ENCODE measurements at places on chromosomes 5 and 9. TPM values are rescaled to one million over a fixed set of nuclear protein-coding genes. Genes with fewer than 3 reads are reported as not detected.

GRCh38 chr5:179309751-179310320 lies 35.4 kb downstream of the ADAMTS2 start:
- DNase-seq: no peak

DNA sequence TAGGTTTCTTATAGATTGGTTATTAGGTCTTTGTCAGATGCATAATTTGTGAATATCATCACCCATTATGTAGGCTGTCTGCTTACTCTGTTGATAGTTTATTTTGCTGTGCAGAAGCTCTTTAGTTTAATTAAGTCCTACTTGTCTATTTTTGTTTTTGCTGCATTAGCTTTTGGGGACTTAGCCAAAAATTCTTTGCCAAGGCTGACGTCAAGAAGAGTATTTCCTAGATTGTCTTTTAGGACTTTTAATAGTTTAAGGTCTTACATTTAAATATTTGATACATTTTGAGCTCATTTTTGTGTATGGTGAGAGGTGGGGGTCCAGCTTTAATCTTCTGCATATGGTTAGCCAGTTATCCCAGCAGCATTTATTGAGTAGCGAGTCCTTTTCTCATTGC lies 24.8 kb upstream of the ANGPTL2 start:
- DNase-seq: peak; percentile 52

DNA sequence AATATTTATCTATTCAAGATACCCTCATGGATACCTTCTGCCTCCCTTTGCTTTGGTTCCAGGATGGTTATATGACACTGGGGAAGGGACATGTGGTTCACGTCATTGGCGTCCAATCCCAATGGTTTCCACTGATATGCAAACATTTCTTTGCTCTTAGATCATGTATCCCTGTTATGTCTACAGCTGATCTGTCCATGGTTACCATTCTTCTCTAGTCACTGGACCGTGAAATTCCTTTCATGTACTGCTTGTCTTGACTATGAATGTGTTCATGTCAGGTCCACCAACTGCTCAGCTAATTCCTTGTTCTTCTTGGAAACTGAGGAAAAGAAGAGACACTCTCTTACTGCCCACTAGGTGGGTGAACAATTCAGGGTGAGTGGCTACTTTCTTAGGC lies 391.1 kb upstream of the ZNF608 start:
- no peak for DNase-seq

GRCh38 chr9:34994260-34994899 lies 4.8 kb downstream of the DNAJB5 start:
- no peak for DNase-seq

GRCh38 chr5:132473668-132474067 lies 16.9 kb downstream of the IRF1 start:
- DNase-seq: no peak

Gene ADGRV1
- 18.9 TPM for polyA plus RNA-seq

GRCh38 chr5:170603109-170603508 lies 99.3 kb downstream of the KCNIP1 start:
- no peak for DNase-seq

DNA sequence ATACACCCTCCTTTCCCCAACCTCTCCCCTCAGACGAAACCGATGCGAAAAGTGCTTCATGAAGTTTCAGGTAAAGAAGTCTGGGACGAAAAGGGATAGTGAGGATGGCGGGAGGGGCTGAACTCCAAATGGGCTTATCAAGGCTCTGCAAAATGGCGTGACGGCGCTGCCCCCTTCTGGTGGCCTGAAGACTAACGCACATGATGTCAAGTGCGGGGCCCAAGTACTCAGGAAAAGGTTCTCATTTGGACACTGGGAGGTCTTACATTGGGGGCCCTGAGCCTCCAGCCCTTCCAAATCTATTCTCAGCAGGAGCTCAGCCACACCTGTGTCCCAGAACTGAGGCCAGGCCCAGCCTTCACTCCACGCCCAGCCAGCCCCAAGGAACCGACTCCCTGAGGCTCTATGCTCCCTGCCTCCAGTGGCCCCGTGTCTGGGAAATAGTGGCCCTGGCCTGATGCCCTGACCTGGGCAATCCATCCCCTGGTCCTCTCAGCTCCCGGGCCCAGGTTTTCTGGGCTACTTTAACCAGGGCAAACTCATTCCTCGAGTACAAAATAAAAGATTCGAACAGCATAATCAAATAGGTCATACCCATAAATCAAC lies 119.9 kb downstream of the KCNIP1 start:
- DNase-seq: no peak

GRCh38 chr5:58266402-58266801 lies 193.5 kb downstream of the PLK2 start:
- no peak for DNase-seq

Gene NCS1
- 16.6 TPM for polyA plus RNA-seq

Gene KIAA1958
- polyA plus RNA-seq: 14.9 TPM

- no peak for DNase-seq
These were observed 8.2 kb upstream of the PHYKPL start for GRCh38 chr5:178240766-178241165.

GRCh38 chr5:43037636-43038495 lies 2.3 kb downstream of the ANXA2R start:
- DNase-seq: peak; percentile 57

Gene AK3
- 66.9 TPM for polyA plus RNA-seq

DNA sequence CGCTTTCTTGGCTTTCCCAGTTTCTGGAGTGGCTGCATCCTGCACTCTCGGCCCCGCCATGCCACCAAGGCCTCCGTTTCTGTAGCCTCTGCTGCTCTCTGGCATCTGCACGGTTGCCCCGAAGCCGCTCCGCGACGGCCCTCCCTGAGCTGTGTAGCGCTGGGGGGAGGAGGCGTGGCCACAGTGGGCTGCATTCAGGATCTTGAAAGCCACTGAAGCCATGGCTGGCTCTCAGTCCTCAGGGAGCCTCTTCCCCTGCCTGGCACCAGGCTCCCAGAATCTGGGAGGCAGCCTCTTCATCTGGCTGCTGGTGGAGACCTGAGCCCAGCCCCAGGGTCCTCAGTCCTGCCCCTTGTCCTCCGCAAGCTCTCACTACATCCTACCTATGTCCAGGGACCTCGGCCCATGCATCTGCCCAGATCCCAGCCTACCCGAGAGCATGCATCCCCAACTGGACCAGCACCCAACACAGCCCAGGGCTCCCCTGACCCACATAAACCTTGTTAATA lies 25.1 kb downstream of the PAEP start:
- no peak for DNase-seq

DNA sequence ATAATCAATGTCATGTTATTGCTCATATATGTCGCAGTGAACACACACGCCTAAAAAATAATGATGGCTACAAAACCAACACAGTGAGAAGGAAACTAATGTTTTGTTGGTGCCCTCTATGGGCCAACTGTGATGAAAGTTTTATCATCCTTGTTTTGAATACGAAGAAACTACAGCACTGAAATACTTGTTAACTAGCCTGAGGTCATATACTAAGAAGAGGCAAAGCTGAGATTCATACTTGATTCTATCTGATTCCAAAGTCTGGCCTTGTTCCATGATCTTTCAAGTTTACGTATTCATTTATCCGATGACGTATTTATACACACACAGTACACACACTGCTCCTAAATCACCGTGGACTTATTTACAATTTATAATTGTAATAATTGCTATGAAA lies 16.1 kb upstream of the DRD1 start:
- DNase-seq: no peak

Gene TOR2A
- polyA plus RNA-seq: 11.1 TPM

Gene TAF11L10
- polyA plus RNA-seq: not detected

DNA sequence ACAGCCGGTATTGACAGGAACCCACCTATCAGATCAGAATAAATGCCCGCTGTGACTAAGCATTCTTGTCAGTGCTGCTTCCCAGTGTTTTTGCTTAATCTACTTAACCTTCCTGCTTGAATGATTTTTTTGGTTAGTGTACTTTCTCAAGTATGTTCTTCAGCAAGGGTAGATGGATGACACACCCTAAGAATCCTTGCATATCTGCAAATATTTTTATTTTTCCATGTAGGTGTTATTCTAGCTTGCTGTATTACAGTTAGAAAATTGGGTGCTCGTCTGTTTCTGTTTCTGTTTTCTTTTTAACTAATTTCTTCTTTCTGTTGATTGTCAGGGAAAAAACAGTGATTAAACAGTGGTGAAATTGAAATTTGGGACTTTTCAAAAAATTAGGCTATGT lies 64.5 kb downstream of the SEC61B start:
- DNase-seq: no peak

DNA sequence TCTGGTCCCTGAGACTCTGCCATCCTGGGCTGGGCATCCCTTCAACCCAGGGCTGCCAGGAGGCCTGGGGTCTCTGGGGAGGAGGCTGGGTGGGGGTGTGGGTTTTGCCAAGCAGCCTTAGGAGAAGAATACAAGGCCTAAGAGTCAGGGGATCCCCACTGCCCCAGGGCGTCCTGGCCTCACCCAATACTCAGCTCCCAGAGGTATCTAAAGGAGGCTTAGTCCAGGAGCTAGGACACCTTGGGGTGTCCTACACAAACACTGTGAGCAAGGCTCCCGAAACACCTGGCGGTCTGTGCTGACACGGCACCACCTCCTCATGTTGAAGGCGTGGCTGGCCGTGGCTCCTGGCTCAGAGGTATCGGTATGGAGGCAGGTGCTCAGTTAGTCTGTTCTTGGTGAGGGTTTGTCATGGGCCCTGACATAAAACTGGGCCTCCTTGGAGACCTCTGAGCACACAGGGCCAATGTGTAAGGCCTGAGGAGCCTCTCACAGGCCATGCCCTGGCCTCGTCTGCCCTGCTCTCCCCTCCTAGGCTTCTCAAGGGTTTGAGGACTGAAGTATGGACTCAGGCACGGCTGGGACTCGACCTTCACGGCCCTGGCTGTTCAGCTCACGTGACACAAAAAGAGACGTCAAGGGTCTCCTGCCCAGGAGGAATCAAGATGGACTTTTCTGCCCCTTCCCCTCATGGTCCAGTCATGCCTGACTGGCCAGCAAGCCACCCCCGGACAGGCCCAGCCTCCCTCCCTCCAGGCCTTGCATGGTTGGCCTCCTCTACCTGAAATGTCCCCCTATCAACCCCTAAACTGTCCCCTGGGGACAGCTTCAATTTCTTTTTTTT lies 277.3 kb downstream of the FSTL4 start:
- DNase-seq: no peak

- DNase-seq: no peak
These were observed 240.8 kb downstream of the FSTL4 start for GRCh38 chr5:133371371-133372155.

DNA sequence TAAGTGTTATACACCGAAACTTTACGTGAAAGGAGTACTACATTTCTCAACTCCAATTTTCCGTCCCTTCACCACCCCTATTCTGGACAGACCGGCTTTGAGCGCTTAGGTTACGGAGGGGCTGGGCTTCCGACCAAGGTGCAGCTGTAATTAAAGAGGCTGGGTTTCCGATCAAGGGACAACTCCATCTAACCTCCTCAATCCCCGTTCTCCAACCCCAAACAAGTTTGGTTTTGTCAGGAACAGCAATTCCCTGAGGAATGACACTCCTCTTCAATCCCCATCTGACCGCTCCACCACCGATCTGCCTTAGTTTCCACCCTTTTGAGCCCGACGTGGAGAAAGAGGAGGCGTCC lies 577 bp downstream of the TUT7 start:
- no peak for DNase-seq

GRCh38 chr9:750249-750967 lies 91.1 kb upstream of the DMRT1 start:
- no peak for DNase-seq

Gene CARTPT
- polyA plus RNA-seq: not detected

Gene SLC36A2
- polyA plus RNA-seq: 0.09 TPM

DNA sequence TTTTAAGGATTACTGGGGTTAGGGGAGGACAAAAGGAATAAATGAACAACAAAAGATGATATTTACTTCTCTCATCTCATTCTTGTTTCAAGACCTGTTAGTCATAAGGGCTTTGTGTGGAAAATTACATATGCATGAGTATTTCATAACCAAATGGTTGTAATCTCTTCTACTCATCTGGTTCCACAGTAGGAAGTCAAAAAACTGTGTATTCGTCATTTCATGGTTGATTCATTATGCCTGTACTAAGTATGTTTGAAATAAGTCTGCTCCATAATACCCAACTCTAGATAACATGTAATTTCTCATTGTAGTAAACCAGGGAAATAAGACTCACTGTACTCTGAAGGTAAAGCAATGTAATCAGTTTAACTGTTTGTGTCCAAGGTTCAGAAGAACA lies 212.9 kb downstream of the ARRDC3 start:
- no peak for DNase-seq

GRCh38 chr9:95733741-95734666 lies 141.5 kb upstream of the ERCC6L2 start:
- DNase-seq: no peak

DNA sequence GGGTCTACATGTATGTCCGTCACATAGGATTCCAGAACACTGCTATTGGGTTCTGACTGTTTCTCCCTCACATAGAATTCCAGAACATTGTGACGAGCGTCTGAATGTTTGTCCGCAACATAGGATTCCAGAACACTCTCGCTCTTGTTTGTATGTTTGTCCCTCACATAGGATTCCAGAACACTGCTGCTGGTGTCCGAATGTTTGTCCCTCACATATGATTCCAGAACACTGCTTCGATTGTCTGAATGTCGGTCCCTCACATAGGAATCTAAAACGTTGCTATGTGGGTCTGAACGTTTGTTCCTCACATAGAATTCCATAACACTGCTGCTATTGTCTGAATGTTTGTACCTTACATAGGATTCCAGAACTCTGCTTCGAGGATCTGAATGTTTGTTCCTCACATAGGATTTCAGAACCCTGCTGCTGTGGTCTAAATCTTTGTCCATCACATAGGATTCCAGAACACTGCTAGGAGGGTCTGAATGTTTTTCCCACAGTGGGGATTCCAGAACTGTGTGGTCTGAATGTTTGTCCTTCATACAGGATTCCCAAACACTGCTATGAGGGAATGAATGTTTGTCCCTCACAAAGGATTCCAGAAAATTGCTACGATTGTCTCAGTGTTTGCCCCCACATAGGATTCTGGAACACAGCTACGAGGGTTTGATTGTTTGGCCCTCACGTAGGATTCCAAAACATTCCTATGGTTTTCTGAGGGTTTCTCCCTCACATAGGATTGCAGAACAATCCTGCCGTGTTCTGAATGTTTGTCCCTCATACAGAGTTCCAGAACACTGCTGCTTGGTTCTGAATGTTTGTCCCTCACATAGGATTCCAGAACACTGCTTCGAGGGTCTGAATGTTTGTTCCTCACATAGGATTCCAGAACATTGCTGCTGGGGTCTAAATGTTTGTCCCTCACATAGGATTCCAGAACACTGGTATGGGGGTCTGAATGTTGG lies 220.5 kb downstream of the FOXD4L6 start:
- no peak for DNase-seq

Gene PAM
- polyA plus RNA-seq: 161 TPM

Gene GABBR2
- 0.99 TPM for polyA plus RNA-seq

GRCh38 chr9:133158695-133159094 lies 5.0 kb downstream of the GBGT1 start:
- DNase-seq: no peak

- DNase-seq: no peak
These were observed 32.7 kb downstream of the SUSD1 start for GRCh38 chr9:112142420-112142819.
